ENCODE measurements at places on chromosomes 5 and 9. TPM values are rescaled to one million over a fixed set of nuclear protein-coding genes. Genes with fewer than 3 reads are reported as not detected.
A peak's percentile ranks its signal among the peaks of the same experiment; 100 is the strongest.

- peak; percentile 60 for DNase-seq
Observed at GRCh38 chr9:136525841-136526499, 19.9 kb downstream of the NOTCH1 start.

DNA sequence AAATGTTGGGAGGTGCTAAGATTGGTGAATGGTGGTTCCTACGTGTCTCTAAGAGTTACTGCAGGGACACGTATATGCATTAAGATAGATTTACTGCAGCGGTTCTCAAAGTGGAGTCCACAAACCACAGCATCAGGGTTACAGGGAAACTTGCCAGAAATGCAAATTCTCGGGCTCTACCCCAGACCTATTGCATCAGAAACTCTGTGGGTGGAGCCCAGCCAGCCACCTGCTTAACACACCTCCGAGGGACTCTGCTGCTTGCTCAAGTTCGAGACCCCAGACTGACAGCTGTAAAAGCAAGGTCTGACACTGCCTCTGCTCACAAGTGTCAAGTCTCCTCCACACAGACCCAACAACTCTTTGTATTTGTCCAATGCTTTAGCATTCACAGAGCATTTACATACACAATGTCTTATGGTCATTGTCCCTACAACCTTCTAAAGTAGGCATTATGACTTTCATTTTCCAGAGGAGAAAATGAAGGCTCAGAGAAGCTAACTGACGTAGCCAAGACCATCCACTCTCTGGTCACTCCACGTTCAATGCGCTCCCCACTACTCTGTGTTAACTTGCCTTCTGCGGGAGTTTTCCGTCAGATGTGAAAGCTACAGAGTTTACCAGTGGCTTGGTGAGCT lies 48.8 kb downstream of the HSD17B3 start:
- no peak for DNase-seq

GRCh38 chr5:143435210-143435657 lies 31.7 kb upstream of the NR3C1 start:
- DNase-seq, result no peak

GRCh38 chr5:75048457-75048953 lies 3.9 kb downstream of the GCNT4 start:
- no peak for DNase-seq

GRCh38 chr5:144142139-144142823 lies 28.2 kb downstream of the YIPF5 start:
- no peak for DNase-seq

- DNase-seq, result no peak
Observed at GRCh38 chr9:119771341-119771740, 402.1 kb upstream of the BRINP1 start.

- no peak for DNase-seq
Observed at GRCh38 chr5:45847877-45848276, 151.7 kb upstream of the HCN1 start.

- no peak for DNase-seq
Observed at GRCh38 chr5:57724836-57725235, 242.2 kb upstream of the ACTBL2 start.

- DNase-seq, result no peak
Observed at GRCh38 chr5:53024535-53024934, 35.4 kb downstream of the ITGA2 start.

GRCh38 chr9:70382709-70383605 lies 31.5 kb downstream of the KLF9 start:
- DNase-seq, result no peak

Gene NUTM2G
- total RNA-seq, result not detected

Gene SPINK7
- not detected for total RNA-seq

Gene ELAVL2
- total RNA-seq, result 26.0 TPM

Gene SPEF2
- 7.5 TPM for total RNA-seq

Gene HK3
- total RNA-seq, result not detected

Gene PCDHGA7
- total RNA-seq, result 0.32 TPM

Gene RGS7BP
- total RNA-seq, result 0.39 TPM

Measured in neural crest cell (in vitro differentiated cells).